ENCODE measurements at places on chromosomes 16 and 17.

DNA sequence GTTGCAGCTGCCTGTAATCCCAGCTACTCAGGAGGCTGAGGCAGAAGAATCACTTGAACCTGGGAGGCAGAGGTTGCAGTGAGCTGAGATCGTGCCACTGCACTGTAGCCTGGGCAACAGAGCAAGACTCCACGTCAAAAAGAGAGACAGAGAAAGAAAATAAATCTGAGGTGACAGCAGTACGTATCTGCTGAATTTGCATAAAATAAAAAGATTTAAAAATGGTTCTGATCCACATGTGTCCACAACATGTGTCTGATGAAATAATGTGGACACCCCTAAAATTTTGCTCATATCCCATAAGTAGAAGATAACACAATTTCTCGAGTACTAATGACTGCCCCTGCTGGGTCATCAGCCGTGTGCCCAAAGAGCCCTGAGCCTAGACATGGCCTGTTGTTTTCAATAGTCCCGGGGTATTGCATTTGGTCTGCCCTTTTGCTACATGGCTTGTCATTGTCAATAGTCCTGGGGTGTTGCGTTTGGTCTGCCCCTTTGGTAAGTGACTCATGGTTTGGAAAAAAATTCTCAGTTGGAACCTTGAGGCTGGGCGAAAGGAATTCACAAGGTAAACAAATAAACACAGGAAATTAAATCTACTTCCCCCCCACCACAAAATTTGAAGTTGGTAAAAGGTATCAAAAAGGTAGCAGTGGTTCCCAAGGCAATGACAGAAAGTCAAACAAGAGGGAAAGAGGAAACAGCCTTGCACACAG lies 434.6 kb upstream of the MAF start:
- no peak for DNase-seq

- no peak for DNase-seq
Measured at GRCh38 chr17:48283411-48283810, 146.6 kb downstream of the SKAP1 start.

DNA sequence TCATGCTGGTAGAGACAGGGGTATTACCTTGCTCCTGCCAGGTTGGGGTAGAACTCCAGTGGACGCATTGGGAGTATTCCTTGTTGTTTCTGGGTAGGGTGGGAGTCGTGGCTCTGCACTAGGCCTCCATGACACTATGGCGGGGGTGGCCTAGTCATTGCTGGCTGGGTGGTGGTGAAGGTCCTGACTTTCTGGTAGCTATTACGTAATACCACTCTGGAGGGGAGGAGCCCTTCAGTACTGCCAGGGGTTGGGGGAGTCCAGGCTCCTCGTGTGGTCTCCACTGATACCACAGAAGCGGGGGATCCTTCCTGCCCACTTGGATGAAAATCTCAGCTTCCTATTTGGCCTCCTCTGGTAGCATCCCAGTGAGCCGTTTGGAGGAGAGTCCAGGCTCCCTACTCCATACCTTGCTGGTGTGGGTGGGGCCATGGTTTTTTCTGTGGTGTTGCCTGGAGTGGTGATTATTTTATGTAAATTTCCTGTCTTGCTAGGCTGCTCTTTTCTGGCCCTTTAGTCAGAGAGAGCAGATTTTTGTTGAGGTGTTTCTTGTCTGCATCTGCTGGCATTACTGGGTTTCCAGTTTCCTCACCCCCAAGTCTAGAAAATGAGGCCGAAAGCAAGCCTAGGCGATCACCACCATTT lies 65.8 kb upstream of the GNG13 start:
- DNase-seq = no peak

DNA sequence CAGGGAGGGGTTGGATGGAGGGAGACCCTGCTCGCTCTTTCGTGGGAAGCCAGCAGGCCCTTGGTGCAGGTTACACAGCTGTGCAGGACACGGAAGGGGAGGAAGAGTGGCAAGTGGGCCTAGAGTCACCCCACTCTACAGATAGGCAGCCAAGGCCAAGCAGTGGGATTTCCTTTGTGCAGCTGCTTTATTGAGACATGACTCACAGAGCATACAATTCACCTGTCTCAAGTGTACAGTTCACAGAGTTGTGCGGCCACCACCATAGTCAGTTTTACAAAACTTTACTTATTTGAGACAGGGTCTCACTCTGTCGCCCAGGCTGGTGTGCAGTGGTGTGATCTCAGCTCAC lies 91.2 kb upstream of the CIBAR2 start:
- DNase-seq = no peak

DNA sequence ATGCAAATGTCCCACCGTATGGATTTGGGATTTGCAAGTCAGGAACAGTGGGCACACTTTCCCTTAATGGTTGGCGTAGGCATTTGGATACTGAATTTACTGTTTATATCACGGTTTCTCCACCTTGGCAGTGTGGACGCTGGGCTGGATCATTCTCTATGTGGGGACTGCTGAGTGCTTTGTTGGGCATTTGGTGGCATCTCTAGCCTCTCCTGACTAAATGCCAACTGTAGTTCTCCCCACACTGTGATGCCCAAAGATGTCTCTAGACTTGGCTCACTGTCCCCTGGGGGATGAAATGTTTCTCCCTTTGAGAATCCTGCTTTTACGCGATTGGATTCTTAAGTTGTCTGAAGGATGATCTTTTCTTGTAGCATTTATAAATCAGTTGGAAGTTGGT lies 49.0 kb downstream of the RBFOX1 start:
- no peak for DNase-seq

GRCh38 chr17:8382880-8383142 lies 182 bp downstream of the RPL26 start:
- DNase-seq = no peak

DNA sequence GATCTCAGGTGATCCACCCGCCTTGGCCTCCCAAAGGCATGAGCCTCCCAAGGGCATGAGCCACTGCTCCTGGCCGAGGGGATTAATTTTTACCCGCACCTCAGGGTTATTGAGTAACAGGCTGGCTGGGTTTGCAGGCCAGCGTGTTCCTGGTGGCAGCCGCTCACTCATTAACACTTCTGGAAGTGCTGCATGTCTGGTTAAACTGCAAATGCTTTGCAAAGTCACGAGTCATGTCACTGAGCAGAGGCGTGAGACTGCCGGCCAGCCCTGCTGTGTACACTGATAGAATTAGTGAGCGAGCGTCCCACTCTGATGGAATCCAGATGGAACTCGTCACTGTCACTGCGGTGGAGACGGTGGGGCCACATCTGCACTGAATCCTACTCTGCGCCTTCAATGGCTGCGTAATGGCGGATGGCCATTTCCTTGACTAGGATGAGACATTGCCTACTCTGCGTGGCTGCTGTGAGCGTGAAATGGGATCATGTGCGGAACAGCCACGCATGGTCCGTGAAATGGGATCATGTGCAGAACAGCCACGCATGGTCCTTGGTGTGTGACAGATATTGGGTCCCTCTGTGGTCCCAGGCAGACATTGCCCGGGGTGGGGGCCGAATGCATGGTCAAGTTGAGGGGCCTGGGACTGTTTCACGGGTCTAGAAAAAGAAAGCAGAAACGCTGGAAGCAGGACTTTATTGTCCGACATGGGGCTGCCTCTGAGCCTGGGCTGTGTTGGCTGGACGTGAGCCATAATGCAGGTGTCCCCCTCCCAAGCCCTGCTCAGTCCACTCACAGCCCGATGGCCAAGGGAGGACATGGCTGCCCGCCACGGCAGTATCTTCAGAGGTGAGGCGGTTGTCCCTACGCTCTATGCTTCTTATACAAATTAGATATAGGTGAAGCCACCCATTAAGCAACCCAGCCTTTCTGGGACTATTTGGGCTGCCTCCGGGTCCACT lies 740 bp upstream of the SLC5A10 start:
- DNase-seq = no peak

DNA sequence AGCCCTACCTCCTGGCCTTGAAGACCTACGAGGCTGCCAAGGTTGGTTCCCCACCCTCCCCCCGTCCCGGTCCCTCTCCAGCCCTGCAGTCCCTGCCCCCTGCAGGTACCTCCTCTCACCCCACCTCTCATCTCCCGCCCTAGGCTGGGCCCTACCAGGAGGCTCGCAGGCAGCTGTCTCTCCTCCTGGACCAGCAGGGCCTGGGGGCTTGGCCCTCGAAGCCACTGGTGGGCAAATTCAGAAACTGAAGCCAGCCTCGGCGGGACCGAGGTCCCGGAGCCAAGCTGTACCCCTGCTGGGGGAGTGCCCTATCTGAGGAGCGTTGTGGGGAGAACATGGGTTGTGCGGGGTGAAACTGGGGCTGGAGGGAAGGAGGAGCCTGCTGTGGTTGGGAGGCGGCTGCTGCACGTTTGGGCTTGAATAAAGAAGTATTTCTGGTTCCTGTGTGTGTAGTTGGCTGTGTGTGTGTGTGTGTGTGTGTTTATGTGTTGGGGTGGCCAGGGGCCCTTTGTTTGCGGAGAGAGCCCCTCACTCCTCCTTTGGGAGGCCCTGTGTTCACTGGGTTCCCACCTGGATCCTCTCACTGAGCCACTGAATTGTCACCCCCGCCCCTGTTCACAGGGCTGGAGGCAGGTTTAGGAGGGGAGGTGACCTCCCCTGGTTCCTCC lies 5.9 kb downstream of the ADAD2 start:
- DNase-seq = no peak

- DNase-seq = peak; percentile 52
Measured at GRCh38 chr17:79393358-79394052, 217.3 kb downstream of the RBFOX3 start.

- DNase-seq = peak; percentile 52
Measured at GRCh38 chr16:67000384-67001351, 12.3 kb downstream of the CES4A start.

DNA sequence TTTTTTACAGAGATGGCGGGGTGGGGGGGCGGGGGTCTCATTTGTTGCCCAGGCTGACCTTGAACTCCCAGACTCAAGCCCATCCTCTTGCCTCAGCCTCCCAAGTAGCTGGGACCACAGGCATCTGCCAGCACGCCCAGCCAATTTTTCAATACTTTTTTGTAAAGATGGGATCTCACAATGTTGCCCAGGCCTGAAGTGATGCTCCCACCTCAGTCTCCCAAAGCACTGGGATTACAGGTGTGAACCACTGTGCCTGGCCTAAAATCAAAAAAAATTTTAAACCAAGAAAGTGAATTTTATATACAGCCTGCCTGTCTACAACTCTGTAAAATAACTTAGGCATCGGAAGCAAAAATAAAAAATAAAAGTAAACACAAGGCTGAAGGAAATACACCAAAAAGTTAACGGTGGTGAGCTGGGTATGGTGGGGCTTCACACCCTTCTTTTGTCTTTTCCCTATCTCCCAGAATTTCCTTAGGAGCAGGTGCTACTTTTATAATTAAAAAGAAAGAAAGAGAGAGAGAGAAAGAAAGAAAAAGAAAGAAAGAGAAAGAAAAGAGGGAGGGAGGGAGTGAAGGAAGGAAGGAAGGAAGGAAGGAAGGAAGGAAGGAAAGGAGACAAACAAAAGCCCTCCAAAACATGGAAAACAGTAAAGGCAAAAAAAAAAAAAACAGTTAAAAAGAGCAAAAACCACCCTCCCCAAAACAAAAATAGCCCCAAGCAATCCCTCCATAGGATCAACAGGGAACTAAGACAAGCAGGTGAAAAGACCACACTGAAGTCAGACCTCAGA lies 51.4 kb downstream of the TBC1D16 start:
- DNase-seq = no peak

DNA sequence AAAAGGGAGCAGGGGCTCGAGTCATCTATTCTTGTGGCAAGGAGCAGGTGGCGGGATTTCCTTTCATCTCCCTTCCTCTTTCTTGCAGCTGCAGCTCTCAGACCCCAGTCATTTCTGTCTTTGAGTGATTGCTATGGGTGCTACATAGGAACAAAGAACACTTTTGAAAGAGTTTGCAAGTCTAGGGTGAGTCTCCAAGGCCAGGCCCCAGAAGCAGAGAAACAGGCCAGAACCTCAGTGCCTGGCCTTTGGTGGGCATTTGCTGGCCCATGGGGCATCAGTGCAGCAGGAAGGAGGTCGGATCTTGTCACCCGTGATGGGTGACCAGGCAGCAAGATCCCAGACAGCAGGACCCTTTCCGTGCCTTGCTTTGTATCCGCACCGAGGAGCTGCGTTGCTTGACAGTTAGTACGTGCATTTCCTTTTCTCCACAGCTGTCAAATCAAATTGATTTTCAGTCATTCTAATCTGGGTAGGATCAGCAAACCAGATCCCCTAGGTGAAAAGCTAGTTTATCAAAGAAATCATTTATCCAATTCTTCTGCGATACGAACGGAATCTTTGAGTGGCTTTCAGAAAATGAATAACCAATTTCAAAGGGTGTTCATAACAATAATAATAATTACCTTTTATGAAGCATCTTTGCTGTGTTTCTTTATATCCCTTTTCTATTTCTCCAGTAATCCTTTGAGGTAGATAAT lies 244.6 kb upstream of the MAF start:
- no peak for DNase-seq

DNA sequence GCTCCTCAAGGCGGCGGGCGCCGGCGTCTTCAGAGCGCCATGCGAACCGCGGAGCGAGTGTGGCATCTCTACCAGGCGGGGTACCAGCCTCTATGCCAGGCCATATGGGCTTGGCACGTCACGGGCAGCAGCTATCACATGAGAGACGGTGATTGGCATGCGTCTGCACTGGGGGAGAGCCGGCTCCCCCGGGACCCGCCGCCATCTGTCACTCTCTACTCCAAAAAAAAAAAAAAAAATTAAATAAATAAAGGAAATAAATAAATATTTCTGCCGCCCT lies at the start of gene NEUROD2:
Gene NEUROD2 (minus strand): TSS at position 70 of the 280 bp plus-strand sequence. CDS start 1,321 bp downstream, outside the sequence.
- no peak for DNase-seq

- no peak for DNase-seq
Measured at GRCh38 chr16:25606069-25606468, 85.7 kb upstream of the HS3ST4 start.

GRCh38 chr17:37737971-37738370 lies 6.9 kb downstream of the HNF1B start:
- DNase-seq = no peak

- DNase-seq = no peak
Measured at GRCh38 chr17:63832014-63832413, 4.6 kb upstream of the FTSJ3 start.

- no peak for DNase-seq
Measured at GRCh38 chr17:27209316-27209715, 84.6 kb upstream of the WSB1 start.

DNA sequence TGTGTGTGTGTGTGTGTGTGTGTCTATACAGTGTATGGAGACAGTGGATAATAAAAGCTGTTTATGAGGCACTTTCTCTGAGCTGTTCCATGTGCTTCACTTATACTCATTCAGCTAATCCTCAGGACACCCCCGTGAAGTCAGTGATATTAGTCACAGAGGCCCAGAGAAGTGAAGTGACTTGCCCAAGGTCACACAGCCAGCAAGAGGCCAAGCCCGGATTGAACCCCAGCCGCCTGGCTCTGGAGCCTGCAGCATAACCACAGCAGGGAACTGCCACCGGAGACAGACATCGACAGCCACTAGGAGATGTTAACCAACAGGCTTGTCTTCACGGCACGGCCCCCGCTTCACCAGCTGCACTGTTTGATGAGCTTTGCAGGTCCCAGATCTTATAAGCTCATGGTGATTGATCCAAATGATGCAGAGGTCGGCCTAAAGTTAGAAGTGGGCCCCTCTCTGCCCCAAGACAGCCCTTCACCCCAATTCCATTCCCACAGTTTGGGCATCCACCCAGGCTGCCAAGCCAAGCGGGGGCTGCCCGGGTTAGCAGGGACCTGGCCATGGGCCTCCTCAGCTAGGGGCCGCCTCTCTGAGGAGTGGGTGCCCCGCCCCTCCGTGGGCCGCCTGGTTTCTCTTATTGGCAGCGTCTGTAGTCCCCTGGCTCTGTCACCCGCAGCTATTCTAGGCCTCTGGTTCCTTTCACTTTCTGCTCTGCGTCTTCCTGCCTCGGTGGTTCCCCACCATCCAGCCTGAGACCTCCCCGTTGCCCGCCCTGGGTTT lies 30.9 kb downstream of the SOCS1 start:
- peak; percentile 86 for DNase-seq
